ENCODE measurements at places on chromosomes 2 and 18.

DNA sequence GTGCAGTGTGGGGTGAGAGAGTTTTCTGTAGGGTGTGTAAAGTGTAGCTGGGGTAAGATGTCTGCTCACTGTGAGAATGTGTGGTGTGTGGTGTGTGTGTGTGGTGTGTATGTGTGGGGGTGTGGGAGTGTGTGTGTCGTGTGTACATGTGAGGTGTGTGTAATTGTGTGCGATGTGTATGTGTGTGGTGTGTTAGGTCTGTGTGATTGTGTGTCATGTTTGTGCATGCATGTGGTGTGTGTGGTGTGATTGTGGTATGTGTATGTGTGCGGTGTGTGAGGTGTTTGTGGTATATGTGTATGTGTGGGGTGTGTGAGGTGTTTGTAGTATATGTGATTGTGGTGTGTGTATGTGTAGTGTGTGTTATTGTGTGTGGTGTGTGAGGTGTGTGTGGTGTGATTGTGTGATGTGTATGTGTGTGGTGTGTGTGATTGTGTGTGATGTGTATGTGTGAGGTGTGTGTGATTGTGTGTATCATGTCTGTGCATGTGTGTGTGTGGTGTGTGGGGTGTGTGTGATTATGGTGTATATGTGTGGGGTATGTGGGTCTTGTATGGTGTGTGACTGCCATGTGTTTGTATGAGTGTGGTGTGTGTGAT, 241.7 kb upstream of the HDAC4 start:
- no peak for DNase-seq

DNA sequence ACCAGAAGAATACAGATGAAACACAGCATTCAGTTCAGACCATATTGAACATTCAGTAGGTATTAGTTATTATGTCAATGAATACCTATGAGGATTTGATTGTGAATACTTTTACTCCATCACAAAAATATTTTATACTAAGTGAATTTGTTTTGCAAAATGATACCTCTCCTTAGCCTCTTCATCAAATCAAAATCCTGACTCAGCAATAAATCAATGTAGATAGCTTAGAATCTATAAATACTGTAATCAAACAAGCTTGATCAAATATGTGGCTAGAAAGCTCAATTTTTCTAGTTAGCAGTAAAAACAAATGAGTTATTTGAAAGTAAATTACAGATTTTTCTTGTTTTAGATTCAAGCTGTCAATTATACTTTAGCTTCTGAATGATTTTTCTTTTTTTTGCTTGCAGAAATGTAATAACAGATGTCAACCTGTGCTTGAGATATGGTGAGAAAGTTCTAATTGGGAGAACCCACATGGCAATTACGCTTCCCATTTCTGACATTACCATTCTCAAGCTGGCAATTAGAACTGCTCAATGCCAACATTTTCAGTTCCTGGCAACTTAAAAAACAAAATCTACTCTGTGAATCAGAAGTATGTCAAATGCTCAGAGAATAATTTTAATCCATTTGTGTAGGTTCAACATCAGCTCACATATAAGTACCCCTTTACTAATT, 109.6 kb downstream of the PRELID3A start:
- DNase-seq, result no peak

- no peak for DNase-seq
These were observed 32.1 kb downstream of the ZFP36L2 start for GRCh38 chr2:43194121-43194869.

DNA sequence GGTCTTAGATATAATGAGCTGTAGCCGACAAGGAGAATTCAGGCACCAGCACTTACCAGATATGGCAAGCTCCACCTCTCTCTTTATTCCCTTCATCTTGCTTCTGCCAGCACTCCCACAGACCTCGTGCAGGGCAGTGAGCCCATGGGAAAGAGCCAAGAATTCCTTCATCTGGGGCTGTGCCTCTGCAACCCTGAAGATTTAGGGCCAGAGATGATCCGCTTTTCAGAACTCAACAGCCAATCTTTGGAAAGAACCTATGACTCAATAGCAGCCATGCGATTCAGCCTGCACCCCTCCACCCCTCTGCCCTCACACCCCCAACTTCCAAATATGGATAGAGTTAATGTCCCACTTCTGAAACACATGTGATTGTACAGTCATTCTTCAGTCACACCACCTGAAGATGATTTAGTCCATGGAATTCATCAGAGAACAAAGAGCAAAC, 533.7 kb upstream of the TNP1 start:
- DNase-seq, result peak; percentile 96

DNA sequence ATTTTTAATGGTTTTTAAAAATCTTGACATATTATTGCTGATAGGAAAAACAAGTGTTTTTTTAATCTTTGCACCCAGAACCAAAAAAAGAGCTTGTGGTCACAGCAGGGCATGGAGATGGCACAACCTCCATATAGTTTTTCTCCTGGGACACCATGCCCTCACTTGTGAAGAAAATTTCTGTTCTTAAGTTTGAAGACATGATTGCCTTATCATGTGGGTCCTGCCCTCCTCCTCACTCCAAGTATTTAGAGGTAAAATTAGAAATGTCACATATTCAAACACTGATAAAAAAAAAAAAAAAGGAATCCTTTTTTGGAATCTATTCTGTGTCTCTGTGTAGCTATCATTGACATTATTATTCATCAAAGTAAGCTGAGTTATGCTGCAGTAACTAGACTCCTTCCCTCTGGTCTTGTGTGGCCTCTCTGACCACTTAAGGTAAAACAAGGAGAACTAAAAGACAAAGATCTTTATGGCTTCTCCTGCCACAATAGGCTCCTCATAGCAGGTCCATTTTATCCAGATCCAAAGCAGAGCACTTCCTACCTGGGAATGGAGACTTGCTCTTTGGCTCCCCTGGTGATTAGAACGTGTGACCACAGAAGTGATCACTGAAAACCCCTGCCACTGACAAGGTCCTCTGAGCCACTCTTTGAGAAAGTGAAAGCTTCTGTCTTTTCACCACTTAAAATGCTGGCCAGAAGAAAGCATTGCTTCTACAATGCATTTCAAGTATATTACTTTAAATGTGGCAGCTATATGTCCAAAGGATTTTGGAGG, 19.8 kb downstream of the ADD2 start:
- DNase-seq, result no peak

DNA sequence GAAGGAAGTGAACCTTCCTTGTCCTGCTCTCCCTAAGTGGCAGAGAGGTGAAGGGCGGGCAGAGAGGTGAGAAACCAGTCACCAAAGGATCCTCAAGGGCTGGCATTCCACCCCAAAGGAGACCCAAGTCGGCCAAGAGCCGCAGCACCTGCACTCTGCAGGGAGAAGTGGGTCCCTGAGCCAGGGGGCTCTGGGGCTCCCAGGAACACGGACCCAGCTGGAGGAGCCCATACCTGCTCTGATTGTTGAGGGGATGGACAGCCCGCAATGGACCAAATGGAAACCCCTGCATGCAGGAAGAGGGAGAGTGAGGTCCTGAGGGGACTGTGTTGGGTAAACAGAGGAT, 233.3 kb downstream of the ATAD2B start:
- DNase-seq, result no peak

DNA sequence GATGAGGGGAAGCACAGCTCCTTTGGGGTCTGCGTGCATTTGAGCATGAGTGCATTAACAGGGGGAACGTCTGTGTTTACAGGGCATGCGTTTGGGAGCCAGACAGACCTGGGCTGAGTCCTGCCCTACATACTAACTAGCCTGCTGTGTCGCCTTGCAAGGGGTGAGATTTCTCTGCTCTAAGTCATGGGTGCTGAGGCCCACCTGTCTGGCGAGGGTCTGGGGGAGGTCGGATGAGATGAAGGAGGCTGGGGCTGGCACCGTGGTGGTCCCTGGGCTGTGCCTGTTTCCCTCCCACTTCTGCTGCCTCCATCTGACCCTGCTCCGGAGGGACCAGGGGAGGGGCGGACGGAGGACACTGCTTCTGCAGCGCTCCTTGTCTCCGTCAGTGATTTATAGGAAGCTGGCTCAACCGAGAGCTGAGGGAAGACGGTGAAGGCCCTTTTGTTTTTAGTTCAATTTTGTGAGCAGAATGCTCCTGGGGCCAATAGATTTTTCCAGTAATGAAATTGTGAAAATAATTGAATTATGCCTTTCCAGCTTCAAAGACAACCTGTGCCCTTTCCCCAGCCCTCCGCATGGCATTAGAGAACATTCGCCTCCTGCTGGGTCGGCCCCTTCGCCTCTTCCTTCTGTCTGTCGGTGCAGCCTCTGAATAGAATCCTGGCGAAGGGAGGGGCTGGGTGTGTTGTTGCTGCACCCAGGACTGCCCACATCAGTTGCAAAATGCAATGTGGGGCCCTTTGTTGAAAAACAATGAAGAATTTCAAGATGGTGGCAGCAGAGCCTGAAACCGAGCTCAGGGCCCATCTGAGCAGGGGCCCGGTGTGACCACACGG, 49.7 kb downstream of the RRM2 start:
- no peak for DNase-seq
